ENCODE measurements at places on chromosomes 5 and 9.

DNA sequence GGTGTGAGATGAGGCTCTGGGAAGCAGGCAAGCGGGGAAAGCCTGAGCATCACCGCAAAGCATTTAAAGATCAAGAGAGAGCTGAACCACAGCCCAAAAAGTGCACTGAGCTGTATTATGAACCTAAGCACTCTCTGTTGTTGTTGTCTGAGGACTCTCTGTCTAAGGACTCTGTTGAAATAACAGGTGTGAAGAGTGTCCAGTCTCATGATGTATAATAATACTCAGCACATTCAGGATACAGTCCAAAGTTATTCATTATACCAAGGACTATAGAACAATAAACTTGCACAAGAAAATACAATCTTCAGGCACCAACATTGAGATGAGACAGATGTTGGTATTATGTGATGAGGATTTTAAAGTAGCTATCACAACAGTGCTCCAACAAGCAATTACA is 71.8 kb upstream of the CTSV start:
- no peak for DNase-seq

DNA sequence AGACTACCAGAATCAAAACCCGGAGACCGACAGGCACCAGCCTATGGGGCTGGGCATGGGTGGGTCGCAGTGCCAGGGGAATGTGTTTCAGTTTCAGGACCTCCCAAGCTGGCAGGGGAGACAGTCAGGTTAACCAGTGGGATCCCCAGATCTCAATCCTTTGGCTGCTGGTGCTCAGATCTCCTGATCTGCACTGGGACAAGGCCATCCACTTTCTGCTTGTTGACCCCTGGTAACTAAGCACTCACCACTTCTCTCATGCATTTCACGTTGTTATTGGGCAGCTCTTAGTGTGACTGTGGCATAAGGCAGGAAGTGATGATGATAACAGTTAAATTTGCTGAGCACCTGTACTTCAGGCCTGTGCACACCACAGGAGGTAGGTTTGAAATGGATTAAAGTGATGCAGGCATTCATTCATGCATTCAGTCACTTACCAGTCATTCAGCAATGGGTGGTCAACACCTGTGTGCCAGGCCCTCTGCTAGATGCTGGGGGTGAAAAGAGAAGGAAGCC is 42.1 kb upstream of the STXBP1 start:
- DNase-seq: no peak

- no peak for DNase-seq
Observed at GRCh38 chr9:96491079-96491879, 41.3 kb downstream of the HABP4 start.

DNA sequence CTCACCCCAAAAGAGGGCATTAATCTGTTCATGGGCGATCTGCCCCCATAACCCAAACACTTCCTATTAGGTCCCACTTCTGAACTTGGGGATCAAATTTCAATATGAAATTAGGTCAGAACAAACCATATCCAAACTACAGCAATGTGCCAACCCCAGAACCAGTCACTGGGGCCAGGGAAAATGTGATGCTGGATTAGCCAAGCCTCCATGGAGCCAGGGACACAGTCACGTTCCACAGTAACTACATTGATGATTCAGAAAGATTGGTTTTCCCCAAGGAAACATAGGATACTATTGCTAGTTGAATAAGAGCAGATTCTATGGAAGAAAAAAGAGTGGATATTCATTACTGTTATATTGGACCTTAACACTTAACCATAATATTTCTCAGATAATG is 84.2 kb downstream of the GIN1 start:
- no peak for DNase-seq

GRCh38 chr9:120985819-120986222 is 59.2 kb upstream of the TRAF1 start:
- no peak for DNase-seq

DNA sequence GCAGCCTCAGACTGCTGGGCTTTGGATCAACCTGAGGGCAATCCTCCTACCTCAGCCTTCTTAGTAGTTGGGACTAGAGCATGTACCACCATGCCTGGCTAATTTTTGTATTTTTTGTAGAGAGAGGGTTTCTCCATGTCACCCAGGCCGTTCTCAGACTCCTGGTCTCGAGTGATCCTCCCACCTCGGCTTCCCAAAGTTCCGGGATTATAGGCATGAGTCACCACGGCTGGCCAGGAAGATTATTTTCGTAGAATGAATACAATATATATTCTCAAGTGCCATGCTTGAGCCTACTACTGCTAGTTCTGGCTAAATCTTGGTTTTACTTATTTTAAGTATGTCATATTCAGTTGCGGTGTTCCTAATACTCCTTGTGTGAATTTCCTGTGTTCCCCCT is 88.2 kb upstream of the CLINT1 start:
- no peak for DNase-seq

DNA sequence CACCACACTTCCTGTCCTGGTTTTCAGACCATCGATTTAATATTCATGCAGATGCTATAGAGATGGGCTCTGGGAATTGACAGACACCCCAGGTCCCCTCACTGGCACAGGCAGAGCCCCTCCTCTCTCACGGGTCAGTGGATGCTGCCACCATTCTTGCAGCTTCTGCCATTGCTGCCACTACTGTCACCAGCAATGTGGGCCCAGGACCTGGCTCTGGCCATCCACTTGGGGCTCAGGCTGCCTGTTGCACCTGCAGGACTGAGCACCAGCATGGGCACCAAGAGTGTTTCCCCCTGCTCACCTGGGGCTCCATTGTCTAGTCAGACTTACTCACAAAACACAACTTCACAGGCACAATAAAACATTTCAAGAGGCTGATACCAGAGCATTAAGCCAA is 479.0 kb upstream of the ZNF608 start:
- no peak for DNase-seq

DNA sequence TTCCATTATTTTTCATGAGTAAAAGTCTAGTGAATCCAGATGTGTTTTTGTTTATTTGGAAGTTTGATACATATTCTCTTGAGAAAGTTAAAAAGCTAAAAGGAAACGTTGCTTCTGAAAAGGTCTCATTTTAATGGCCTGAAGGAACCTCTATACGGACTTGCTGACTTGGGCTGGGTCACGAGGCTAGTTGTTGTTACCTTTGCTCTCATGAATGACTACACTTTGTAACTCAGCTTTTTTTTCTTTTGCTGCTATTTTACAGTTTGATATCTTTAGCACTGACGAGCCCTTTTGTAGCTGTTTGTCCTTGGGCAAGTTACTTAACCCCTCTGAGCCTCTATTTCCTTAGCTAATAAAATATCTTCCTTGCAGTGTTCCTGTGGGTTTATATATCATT is 211.5 kb downstream of the PCSK5 start:
- no peak for DNase-seq
